ENCODE measurements at places on chromosomes 7 and 10. TPM values are rescaled to one million over a fixed set of nuclear protein-coding genes. Genes with fewer than 3 reads are reported as not detected.

ABCC2 gene
- 0.72 TPM for total RNA-seq

ORC5 gene
- total RNA-seq: 213 TPM

ACHE gene
- 112 TPM for total RNA-seq

ADRB1 gene
- total RNA-seq: 0.10 TPM

VPS37D gene
- total RNA-seq: 4.2 TPM

CYP26A1 gene
- total RNA-seq: 1.9 TPM

FLNC gene
- 1,540 TPM for total RNA-seq

BLNK gene
- 2.2 TPM for total RNA-seq

AP1S1 gene
- 23.6 TPM for total RNA-seq

CALHM1 gene
- total RNA-seq: 0.10 TPM

ZRANB1 gene
- total RNA-seq: 33.1 TPM

ASAH2 gene
- total RNA-seq: 1.2 TPM

SNCG gene
- 1.6 TPM for total RNA-seq

NODAL gene
- 0.92 TPM for total RNA-seq

CUTC gene
- total RNA-seq: 33.7 TPM

CLCN1 gene
- total RNA-seq: 3.1 TPM

DYNC1I1 gene
- 2.6 TPM for total RNA-seq

RAMP3 gene
- 8.8 TPM for total RNA-seq

HMX2 gene
- total RNA-seq: not detected

CPVL gene
- 11.7 TPM for total RNA-seq

KLF14 gene
- 1.1 TPM for total RNA-seq

TMEM229A gene
- not detected for total RNA-seq

AQP1 gene
- total RNA-seq: 107 TPM

STAG3 gene
- total RNA-seq: 0.72 TPM

SEMA3E gene
- 3.1 TPM for total RNA-seq

GTF2IRD2 gene
- 12.4 TPM for total RNA-seq

GRM8 gene
- total RNA-seq: 0.41 TPM

TMEM120A gene
- total RNA-seq: 20.0 TPM

TMEM196 gene
- total RNA-seq: not detected

PRPS1L1 gene
- not detected for total RNA-seq

SLC26A4 gene
- total RNA-seq: 1.1 TPM

LRCH4 gene
- total RNA-seq: 30.1 TPM
